EH (cell line): ENCODE measurements at places on chromosomes 16 and 17.
A peak's percentile ranks its signal among the peaks of the same experiment; 100 is the strongest.

DNA sequence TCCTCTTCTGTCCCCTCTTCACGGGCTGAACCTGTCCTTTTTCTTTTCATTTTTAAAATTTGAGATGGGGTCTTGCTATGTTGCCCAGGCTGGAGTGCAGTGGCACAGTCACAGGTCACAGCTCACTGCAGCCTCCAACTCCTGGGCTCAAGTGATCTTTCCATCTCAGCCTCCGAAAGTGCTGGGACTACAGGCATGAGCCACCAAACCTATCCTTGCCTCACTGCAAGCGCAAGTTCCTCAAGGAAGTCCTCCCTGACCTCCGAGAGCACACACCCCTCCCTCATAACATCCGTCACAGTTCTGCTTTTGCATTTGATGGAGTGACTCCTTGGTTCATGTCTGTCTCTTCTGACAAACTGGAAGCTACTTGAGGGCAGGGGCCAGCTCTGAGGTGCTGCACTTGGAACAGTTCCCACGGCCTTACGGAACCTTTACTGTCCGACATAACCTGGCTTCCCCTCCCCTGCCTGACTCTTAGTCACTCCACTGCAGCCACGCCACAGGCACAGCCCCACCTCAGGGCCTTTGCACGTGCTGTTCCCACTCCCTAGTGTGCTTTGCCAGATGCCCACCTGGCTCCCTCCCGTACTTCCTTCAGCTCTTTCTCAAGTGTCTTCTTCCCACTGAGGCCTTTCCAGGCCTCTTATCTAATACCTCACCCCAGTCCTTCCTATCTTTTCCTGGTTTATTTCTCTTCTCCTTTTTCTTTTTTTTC, 4.4 kb downstream of the TBX6 start:
- DNase-seq = no peak

GRCh38 chr17:17300624-17301568, 2.3 kb upstream of the NT5M start:
- peak; percentile 67 for DNase-seq

DNA sequence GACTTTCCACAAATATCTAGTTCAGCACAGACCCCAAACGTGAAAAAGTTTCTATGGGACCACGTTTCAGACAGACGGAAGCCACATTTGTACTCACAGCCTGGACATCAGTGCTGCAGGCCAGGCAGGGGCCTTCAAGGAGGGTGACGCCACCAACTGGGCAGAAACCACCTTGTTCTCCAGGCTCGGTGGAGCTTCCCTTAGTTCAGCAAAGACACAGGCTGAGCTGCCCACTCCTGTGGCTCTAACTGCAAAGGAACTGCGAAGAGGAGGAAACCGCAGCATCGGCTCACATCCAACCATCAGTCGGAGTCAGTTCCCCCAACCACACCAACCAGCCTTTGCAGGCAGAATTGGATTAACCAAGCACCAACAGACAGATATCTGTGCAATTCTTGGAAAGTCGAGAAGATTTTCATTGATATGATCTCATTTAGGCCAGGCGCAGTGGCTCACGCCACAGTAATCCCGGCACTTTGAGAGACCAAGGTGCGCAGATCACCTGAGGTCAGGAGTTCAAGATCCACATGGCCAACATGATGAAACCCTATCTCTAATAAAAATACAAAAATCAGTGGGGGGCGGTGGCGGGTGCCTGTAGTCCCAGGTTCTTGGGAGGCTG, 73.3 kb upstream of the CNEP1R1 start:
- no peak for DNase-seq

DNA sequence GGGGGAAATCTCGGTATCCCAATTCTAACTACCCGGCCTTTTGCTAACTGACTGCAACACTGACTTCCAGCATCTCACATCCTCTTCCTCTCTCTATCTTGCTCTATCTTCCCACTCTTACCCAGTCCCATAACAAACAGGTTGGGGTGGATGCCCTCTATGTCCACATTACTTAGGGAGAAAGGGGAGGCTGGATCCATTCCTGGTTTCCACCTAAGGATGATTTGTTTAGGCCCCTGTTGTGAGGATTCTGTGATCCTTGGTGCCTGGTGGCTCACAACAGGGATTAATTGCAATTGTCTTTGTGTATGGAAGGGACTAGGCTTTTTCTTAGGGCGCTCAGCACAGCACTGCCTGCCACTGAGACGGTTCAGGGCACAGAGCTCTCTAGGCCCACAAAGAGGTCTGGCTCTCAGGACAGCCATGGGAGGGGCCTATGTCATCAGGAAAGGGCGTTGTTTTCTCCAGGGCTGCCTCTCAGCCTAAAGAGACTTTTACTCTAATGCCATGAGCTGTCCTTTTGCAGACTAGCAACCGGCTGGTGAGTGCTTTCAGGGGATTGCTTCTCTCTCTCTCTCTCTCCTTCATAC, 612.1 kb upstream of the SALL1 start:
- DNase-seq = no peak

GRCh38 chr16:81415751-81416150, 28.9 kb upstream of the CMIP start:
- no peak for DNase-seq

GRCh38 chr16:58635502-58635901, 5.9 kb upstream of the CNOT1 start:
- DNase-seq = no peak
